Naive B cell (primary cell): ENCODE measurements at places on chromosomes 6 and 20.

DNA sequence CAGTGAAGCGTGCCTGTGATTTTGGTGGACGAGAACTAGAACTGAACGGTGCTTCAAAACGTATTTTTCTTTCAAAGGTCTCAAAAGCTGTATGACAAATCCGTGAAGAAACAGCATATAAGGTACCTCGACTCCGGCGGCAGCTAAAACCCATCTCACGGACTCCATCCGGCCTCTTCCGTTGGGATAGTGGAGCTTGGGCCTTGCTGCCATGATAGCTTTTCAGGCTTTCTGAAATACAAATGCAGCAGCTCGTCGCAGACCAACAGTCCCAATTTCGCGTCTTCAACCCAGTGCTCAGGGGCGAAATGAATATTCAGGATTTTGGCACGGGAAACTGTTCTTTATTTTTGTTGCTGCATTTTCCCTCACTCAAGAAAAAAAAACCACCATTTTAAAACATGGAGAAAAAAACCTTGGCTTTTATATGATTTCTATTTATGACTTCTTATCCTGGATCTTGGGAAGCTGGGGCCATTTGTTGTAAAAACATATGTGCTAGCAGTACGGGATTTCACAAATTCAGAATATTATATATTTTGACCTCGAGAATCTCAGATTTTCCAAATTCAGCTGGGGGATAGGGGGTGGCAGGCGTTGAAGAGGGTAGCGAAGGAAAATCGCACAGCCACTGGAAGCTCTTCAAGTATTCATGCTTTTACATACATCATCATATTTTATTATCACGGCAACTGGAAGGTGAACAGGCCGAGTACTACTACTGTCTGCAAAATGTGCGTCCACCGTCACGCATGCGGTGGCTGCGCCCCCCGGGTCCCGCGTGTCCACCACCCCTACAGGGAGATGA is 849 bp downstream of the GSTA4 start:
- H3K4me3 ChIP-seq, result peak overlapping the region; percentile 95
- H3K27me3 ChIP-seq, result no peaks in the 10 kb centered on the region
- DNase-seq, result no peak
- H3K36me3 ChIP-seq, result peaks cover 6% of the 10 kb centered on the region
- H3K4me1 ChIP-seq, result peaks cover 26% of the 10 kb centered on the region

DNA sequence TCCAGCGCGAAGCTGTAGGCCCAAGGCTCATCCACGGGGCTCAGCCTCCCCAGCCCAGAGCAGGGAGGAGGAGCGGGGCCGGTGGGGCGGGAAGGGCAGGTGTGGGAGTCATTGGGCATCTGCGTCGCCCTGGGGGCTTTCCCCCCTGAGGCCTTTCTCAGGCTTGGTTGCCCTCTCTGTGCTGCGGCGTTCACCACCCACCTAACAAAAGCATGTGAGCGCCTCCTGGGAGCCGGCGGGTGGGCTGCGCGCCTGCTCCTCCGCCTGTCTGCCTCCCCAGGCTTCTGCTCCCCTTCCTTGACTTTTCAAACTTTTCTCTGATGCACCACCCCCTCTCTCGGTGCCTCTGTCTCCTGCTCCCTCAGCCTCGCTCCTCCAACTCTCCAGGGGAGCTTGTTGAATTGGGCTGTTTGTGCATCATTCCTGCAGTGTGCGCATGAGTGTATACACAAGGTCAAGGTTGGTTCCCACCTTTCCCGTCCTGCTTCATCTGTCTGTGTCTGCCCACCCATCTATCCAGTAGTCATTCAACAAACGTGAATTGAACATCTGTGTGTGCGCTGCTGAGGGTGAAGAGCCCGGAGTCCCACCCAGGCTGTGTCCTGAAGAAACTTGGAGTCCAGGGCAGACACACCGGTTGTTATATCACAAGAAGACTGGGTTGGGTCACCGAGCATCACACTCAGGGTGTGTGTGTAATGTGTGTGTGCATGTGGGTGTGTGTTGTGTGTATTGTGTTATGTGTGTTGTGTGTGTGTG is 82.4 kb upstream of the NNAT start:
- peaks cover 36% of the 10 kb centered on the region for H3K27me3 ChIP-seq
- no peaks in the 10 kb centered on the region for H3K36me3 ChIP-seq
- H3K4me3 ChIP-seq, result no peak overlapping the region
- no peak for DNase-seq

- H3K36me3 ChIP-seq, result peaks cover 25% of the 10 kb centered on the region
- no peaks in the 10 kb centered on the region for H3K27me3 ChIP-seq
- no peak overlapping the region for H3K4me3 ChIP-seq
- DNase-seq, result no peak
- H3K27ac ChIP-seq, result no peak overlapping the region
- peaks cover 17% of the 10 kb centered on the region for H3K4me1 ChIP-seq
Observed at GRCh38 chr6:152973916-152974315, 8.9 kb downstream of the FBXO5 start.

DNA sequence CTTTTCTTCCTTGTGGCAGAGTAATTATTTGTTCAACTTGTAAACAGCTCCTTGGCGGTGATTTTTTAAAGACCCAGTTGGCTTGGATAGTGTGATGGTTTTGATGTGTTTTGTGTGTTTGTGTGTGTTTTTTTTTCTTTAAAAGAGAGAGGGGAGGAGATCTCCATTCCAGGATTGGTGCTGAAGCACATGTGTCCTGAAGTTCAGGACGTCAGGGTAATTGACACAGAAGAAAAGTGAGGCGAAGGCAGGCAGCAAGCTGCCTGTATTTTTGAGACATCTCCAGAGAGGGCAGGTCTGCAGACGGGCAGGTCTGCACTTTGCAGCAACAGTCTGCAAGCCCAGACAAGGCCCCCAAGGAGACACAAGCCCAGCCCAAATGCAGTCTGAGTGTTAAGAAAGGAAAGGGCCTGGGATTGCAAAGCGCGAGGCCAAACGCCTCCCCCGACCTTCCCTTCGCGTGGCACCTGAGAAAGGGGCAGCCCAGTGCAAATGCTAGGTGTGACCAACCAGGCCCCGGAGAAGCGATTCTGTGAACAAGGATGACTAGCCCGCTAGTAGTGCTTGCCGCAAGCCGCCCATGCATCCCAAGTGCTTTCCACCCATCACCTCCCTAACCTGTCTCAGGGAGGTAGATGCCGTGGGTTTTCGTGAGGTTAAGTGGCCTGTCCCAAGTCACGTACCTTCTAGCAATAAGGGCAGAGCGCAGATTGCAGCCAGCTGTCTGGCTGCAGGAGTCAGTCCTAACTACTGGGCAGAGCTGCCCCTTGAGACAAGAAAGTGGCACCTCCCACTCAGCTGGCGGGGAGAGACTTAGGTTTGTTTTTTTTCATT is 230.5 kb downstream of the ZMYND8 start:
- H3K4me3 ChIP-seq, result no peak overlapping the region
- peaks cover 62% of the 10 kb centered on the region for H3K27me3 ChIP-seq
- H3K27ac ChIP-seq, result no peak overlapping the region

DNA sequence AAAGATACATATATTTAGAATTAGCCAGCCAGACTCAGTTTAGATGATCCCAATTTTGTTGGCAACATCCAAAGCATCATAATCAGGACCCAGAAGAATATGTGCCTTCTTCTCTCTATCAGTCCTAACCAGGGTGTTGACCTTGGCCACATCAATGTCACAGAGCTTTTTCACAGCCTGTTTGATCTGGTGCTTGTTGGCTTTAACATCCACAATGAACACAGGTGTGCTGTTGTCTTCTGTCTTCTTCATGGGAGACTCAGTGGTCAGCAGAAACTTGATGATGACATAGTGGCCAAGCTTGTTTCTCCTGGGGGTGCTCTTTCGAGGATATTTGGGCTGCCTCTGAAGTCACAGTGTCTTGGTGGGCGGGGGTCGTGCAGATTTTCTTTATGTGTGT is 84.9 kb downstream of the MKKS start:
- DNase-seq, result no peak
- H3K4me3 ChIP-seq, result no peak overlapping the region
- H3K27ac ChIP-seq, result no peak overlapping the region
- H3K27me3 ChIP-seq, result peaks cover 4% of the 10 kb centered on the region
- H3K4me1 ChIP-seq, result no peaks in the 10 kb centered on the region

- H3K4me3 ChIP-seq, result no peak overlapping the region
- H3K36me3 ChIP-seq, result no peaks in the 10 kb centered on the region
- H3K27me3 ChIP-seq, result no peaks in the 10 kb centered on the region
- H3K4me1 ChIP-seq, result no peaks in the 10 kb centered on the region
- no peak for DNase-seq
Observed at GRCh38 chr6:91669154-91669870, 1082.4 kb upstream of the MAP3K7 start.
